ENCODE measurements at places on chromosomes 7 and 10.
A peak's percentile ranks its signal among the peaks of the same experiment; 100 is the strongest.

GRCh38 chr7:28290496-28290895, 109.9 kb upstream of the JAZF1 start:
- no peak for DNase-seq

DNA sequence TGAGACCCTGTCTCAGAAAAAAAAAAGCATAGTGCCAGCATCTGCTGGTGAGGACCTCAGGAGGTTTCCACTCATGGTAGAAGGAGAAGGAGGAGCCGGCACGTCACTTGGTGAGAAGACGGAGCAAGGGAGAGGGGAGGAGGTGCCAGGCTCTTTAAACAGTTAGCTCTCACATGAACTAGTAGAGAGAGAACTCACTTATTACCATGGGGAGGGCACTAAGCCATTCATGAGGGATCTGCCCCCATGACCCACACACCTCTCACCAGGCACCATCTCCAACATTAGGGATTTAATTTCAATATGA, 62.9 kb upstream of the VKORC1L1 start:
- no peak for DNase-seq

DNA sequence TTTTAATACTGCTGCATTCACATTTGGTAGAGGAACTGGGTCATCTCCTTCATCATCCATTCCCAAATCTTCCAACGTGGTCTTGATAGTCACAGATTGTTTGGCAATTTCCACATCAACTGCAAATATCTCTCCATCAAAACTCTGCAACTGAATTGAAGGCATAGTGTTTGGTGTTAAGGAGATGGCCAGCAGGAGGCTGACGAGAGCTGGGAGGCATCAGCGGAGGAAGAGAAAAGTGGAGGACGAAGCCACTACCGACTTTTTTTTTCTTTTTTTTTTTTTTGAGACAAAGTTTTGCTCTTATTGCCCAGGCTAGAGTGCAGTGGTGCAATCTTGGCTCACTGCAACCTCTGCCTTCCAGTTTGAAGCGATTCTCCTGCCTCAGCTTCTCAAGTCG, 205.0 kb upstream of the KCTD7 start:
- DNase-seq, result no peak

DNA sequence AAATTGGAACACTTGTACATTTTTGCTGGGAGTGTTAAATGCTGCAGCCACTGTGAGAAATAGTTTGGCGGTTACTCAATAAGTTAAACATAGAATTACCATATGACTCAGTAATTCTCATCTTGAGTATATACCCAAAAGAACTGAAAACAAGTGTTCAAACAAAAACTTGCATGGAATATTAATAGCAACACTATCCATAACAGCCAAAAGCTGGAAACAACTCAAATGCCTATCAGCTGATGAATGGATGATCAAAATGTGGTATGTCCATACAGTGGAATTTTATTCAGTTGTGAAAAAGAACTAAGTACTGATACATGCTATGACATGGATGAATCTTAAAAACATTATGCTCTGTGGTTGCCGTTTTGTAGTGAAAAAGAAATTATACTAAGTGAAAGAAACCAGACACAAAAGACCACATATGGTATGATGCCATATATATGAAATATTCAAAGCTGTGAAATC, 63.0 kb upstream of the SP4 start:
- DNase-seq, result no peak

DNA sequence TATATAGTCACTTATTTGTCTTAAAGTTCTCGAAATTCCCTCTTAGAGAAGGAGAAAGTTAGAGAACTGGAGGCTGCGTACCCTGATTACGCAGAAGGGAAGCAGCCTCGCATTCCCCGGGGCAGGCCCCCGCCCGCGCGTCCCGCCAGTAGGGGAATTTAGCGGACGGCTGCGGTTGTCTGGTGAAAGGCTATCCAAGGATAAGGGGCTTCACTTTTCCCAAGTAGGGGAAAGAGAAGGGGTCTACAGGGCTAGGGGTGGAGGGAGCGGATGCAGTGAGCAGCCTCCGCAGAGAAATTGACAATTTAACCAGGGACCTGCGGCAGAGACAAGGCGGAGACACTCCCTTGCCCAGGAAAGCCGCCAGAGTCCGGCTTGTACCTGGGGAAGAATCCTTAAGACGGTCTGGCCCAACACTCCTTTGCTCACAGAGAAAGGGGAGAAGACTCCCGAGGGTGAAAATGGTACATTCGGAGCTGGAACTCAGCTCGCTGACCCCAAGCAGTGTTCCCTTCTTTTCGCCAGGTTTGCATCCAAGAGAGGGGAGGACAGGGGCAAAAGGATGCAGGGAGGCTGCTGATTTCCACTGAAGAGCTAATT, 994 bp upstream of the MAGI2 start:
- peak; percentile 53 for DNase-seq

- DNase-seq, result no peak
Measured at GRCh38 chr7:104627516-104627915, 299.1 kb downstream of the LHFPL3 start.

GRCh38 chr7:11592699-11593098, 239.3 kb downstream of the THSD7A start:
- no peak for DNase-seq

GRCh38 chr10:118810796-118811505, 56.2 kb upstream of the CACUL1 start:
- no peak for DNase-seq

DNA sequence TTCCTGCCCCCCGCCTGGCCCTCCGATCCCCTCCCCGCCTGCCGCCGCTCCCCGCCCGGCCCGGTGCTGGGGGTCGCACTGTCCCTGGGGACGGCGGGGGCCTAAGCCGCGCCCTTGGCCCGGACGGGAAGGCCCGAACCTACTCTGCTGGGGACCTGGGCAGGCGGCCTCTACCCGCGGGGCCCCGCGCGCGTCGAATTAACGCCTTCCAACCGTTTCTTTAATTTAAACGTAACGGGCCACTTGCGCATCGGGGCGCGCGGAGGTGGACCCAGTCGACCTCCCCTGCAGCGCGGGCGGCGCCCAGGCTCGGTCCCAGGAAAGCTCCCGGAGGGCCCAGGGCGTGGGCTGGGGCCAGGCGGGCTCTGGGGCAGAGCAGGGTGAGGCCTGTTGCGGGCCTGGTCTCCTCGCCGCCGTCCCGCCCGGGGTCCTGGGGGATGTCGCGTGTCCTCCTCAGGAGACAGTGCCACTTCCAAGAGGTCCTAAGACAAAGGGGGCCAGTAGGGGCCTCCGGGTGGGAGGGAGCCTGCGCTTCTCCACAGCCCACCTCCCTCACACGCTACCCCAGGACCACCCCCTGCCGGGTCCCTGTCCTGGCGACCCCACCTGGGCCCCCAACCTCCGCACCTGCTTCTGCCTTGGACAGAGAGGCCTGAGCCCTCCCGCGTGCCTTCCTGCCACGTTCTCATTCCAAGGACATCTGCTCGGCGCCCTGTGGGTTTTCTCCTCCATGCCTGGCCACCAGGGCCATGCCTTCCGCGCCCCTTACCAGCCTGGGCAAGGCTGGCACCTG, 658 bp upstream of the PTPRN2 start:
- DNase-seq, result no peak

- no peak for DNase-seq
Measured at GRCh38 chr7:20314198-20314597, 16.5 kb upstream of the ITGB8 start.

- no peak for DNase-seq
Measured at GRCh38 chr7:22565315-22565811, 65.4 kb upstream of the STEAP1B start.

GRCh38 chr10:71413581-71413980, 16.9 kb downstream of the CDH23 start:
- no peak for DNase-seq

DNA sequence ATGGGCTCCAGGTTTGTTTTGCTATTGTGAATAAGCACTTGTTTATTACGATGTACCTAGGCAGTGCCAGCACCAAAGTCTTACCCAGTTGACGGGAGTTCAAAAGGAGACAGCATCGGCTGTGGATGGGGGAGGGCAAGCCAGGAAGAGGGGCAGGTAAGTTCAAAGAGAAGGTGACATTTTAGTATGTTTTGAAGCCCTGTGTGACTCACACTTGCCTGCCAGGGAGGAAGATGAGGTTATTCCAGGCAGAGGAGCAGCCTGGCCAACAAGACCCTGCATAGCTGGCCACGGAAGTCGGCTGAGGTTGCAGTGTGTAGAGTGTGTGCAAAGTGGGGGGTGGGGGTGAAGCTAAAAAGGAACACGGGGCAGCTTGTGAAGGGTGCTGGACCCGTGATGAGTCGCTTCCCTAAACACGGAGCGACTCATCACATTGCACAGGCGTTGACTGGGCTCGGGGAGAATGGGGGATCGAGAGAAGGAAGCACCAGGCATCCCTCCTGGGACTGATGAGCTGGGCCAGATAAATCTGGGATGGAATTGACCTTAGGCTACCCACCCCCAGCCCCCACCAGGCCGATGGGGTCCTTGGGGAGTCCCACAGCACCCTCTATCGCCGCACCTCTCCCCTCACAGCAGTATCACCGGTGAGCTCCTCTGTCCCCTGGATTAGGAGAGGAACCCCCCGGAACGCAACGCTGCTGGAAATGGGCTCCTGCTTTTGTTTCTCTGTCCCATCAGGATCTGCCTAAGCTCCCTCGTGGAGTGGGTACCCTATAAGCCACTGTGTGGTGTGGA, 97.9 kb upstream of the IKZF1 start:
- no peak for DNase-seq

GRCh38 chr7:150665896-150666295, 19.6 kb upstream of the GIMAP2 start:
- no peak for DNase-seq

GRCh38 chr7:144835155-144835611, 670 bp downstream of the TPK1 start:
- peak; percentile 72 for DNase-seq
